NCI-H1417 treated with DMSO at 0.1 percent for 48 hours (cell line): ENCODE measurements at places on chromosomes 6 and 20.

DNA sequence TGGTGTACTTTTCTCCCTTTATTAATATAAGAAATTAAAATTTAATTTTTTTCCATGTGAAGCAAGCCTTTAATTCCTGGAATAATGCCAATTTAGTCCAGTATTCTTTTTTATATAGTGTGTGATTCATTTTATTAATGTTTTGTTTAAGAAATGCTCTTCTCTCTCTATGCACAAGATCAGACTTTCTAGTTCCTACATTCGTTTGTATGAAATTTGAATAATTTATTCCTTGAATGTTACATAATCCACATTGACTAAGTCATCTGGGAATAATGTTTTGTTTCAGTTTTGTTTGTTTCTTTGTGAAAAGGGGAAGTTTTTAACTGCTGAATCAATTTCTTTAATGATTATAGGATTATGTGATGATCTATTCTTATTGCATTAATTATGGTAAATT lies 181.4 kb upstream of the ID4 start:
- no peak for DNase-seq

- no peak for DNase-seq
Measured at GRCh38 chr6:40719671-40720374, 132.7 kb upstream of the LRFN2 start.

DNA sequence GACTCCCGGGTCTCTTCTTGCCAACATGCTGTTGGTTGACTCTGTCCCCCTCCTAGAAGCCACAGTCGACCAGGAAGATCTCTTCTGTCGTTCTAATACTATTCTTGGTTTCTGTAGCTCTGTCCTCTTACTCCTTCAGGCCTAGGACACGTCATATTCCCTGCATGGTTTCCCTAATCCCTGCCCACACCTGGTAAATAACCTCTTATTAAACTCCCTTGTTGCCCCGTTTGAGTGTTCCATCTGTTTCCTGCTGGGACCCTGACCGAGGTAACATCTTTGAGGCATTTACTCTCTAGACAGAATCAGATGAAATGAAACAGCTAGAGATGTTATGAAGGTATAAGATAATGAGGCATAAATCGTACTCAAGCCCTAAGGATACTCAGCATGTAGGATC lies 68.1 kb downstream of the PLCB4 start:
- DNase-seq, result no peak

DNA sequence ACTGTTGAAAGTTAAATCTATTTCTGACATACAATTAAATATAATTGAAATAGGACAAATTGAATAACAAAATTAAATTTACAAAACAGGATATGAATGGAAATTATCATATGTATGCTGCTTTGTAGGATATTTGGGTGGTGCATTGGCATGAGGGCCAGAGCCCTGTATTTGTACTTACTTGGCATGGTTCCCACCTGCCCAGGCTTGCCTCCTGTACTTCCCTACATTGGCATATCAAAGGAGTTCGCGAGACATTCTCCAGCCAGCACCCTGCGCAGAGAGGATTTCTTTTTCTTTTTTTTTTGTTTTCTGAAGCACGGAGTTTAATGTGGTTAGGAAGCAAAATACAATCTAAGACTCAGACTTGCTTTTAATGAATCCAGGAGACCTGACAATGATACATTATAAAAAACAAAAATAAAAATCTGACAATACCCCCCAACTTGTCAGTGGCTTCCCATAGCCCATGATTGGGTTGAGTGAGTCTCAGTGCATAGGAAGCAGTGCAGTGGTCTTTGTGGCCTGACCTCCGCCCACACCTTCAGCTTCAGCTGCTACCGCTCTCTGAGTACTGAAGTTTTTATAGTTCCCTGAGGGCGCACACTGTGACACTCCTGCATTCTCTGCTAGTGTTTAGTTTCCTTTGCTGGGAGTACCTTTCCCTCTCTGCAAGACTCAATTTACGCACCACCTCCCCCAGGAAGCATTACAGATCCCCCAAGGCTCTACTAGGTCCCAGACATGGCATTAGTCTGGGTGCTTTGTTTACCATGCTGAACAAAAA lies 440.8 kb downstream of the UTRN start:
- no peak for DNase-seq

GRCh38 chr6:105453968-105454367 lies 51.1 kb upstream of the PREP start:
- no peak for DNase-seq

DNA sequence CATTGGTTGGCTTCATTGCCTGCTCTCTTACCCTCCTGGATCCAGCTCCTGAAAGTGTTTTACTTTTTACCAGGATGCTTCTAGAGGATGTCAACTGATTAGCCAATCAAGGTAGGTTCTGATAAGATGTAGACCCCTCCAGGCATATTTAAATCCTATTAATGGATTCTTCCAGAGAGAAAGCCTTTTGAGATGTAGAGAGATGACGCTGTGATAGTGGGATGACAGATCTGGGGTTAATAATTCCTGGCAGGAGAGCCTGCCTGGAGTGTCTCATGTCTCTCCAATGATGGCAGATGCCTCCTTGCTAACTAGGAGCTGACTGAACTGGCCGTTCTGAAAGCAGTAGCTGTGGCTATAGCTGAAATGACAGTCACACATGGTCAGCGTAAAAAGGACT lies 116.9 kb upstream of the DTNBP1 start:
- DNase-seq, result no peak

- no peak for DNase-seq
Measured at GRCh38 chr6:130932921-130933320, 105.7 kb downstream of the SMLR1 start.

DNA sequence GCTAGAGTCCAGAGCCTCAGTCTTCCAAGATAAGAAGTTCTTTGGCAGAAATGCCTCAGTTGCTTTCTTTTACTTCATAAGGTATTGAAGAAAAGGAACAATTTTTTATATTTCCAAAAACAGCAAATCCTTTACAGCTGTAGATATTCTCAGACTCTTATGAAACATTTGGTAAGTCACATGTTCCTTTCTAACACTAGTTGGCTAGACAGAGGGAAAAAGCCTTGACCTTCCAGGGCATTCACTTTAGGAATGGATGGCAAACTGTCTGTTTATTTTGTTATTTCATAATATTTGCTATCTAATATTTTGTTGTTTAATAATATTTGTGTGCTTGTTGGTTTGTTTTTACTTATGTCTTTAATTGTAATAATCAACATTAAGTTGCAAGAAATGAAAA lies 140.8 kb downstream of the PTPRK start:
- DNase-seq, result no peak

GRCh38 chr6:158536084-158536890 lies 23.6 kb upstream of the TMEM181 start:
- peak; percentile 25 for DNase-seq

GRCh38 chr6:111775145-111775922 lies 97.9 kb downstream of the FYN start:
- DNase-seq, result no peak

DNA sequence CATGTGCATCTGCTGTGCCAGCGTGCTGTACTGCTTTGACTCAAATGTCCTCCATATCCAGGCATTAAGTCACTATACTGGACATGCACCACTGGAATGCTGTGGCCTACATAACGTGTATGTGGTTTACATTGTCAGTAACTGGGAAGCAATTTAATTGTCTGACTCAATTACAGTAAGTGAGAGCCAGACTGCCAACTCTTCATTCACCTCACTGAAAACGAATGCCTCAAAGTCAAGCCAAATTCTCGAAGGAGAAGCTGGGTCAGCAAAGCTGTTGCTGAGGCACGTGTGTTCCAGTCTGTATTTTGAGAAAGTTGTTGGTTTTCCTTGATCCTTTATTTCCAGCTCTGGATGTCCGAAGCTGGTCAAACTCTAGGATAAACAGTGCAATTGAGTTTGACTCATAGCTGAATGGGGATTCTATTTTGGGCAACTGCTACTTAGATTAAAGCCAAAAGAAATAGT lies 534.3 kb downstream of the COL12A1 start:
- DNase-seq, result no peak

DNA sequence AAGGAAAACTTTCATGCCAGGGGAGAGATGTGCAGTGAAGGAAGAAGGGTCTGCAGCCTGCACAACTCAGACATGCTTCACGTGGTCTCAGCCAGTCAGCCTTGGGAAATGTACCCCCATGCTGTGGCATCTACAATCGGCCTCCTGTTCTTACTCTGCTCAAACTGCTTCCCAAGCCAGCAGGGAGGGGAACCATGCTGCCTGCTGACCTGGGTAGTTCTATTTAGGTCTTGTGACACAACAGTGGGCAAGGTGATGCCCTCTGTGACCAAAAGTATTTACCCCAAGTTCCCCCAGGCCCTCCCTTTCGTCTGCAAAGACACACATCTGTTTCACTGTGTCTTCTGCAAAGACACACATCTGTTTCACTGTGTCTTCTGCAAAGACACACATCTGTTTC lies 106.9 kb downstream of the SLC23A2 start:
- DNase-seq, result no peak

- DNase-seq, result no peak
Measured at GRCh38 chr20:45958593-45958992, 13.4 kb downstream of the ZNF335 start.

GRCh38 chr20:16517946-16518783 lies 55.1 kb downstream of the KIF16B start:
- no peak for DNase-seq

GRCh38 chr6:40912158-40912946 lies 126.7 kb downstream of the UNC5CL start:
- DNase-seq, result no peak

- DNase-seq, result no peak
Measured at GRCh38 chr6:122930252-122931180, 65.5 kb upstream of the CLVS2 start.

DNA sequence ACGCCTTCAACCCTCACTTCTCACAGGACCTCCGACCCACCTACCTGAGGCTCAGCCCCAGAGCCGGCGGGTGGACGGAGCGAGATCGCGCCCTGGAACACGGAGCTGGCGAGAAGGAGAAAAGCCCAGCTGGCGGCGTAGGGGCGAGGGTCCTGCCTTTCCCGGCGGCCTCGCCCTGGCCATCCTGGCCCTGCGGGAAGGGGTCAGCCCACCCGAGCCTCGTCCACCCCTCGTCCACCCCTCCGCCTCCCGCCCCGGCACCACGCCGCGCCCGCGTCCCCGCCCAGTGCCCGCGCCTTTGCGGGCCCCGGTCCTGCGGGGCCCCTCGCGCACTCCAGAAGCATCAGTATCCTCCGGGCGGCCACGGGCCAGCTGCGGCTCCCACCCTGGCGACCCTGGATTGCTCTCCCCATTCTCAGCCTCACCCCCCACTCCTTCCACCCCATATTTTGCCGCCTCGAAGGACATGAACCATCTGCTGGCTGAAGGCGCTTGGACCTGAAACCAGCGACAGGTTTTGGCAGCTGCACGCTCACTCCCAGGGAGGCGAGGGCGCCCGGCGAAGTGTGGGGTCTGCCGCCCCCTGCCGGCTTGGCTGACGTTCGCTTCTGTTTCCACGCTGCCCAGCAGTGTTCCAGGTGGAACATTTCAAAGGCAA lies 65.1 kb downstream of the PLG start:
- peak; percentile 46 for DNase-seq

DNA sequence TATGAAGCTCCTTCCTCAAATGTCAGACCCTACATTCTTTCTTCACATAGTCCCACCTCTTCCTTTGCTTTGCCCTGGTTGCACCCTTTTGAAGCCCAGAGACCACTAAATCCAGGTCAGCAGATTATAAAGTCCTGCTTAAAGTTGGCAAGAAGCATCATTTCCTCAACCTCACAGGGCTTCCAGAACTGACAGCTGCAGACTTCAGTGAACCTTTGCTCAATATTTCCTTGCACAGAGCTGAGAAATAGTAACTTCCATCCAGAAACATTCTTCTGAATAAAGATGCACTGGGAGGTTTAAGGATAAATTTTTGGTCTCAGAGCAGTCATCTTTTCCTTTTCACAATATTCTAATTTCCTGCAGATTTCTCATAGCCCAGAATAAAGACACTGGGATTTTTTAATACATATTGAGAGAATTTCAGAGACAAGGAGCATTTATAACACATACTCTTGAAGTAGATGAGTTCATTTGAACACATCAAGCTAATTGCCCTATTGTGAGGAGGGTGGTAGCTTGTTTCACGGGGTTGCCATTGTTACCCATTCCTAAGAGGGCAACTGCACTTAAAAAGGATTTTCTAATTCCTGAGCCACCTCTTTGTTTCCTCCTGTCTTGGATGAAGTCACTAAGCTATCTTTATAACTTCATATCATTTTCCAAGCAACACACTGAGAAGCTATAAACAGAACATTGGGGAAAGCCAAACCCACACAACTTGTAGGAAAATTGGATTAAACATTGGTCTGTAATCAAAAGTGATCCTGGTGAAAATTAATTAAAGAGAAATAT lies 150.2 kb upstream of the PLN start:
- DNase-seq, result no peak

DNA sequence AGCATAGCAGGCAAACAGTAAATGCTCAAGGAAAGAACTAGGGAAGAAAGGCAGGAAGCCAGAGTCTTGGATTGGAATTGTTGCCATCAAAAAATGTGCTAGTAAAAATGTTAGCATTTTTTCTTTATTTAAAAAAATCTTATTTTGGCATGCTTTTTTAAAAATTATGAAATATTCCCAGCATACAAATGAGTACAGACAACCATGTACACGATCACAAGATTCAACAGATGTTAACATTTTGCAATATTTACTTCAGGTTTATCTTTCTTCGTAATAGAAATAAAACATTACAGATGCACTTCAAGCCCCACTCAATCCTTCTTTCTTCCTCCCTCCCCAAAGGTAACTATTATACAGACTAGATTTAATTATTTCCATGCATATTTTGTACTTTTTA lies 27.4 kb upstream of the NOP56 start:
- DNase-seq, result no peak

DNA sequence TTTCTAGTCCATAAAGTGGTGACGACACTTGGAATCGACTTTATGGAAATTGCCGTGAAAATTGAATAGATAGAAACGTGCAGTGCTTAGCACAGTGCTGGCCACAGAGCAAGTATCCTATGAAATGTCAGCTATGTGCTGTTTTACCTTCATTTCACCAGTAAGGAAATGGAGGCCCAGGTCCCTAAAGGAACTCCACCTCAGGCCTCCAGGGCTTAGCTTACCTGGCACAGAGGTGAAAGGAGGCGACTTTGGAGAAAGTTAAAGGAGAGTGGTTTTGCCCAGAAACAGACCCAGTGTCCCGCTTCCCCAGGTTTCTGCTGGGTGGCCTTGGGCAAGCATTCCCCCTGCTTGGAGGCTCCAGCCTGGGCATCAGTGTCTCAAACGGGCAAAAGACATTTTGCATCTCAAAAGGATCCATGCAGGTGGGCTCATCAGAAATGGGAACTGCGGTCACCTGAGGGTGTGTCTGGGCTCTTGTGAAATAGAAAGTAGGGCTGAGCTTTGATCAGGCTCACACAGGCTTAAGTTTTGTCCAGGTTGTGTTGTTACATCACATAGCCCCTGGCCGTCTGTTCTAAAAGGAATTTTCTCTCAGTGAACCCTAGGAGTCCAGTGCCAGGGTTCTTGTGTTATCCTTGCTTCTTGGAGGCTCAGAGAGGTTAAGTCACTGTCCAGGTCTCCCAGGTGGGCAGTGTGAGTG lies 6.8 kb upstream of the TULP1 start:
- DNase-seq, result no peak
